AG09309 (cell line): ENCODE measurements at places on chromosomes 12 and 14.
A peak's percentile ranks its signal among the peaks of the same experiment; 100 is the strongest.

- DNase-seq, result no peak
Observed at GRCh38 chr12:106248846-106249371, 1.1 kb upstream of the CKAP4 start.

DNA sequence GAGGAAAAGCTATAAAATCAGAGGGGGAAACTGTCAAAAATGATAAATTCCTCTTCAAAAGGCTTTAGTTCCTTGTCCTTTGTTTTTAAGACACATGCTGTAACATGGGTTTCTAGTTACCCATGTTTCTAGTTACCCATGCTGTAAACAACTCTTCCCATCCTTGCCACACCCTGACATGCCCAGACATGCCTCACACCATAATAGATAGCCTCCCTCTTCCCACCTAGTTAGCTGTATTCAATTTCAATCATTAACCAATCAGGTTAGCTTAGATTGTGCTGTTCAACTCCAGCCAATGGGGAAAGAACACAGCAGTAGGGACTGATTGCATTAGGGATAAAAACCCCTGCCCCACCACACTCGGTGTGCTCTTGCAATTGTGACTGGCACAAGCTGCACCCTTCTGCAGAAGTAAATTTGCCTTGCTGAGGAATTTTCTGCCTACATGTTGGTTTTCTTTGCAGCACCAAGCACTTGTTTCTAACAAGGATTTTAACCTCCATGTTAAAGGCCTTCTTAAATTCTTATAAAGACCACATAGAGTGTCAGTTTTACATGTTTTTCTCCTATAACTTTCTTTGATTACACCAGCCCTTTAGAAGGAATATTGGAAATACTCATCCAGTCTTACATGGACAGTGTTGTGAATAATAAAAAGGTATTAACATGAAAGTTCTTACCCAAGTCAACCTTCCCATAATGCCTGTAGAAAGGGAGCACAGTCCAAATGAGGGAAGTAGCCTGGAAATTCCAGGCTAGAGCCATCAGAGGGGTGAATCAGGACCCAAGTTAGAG is 32.5 kb upstream of the LALBA start:
- no peak for DNase-seq

- no peak for DNase-seq
Observed at GRCh38 chr12:62516927-62517326, 50.3 kb downstream of the MON2 start.

- no peak for DNase-seq
Observed at GRCh38 chr14:34461334-34462131, 507 bp downstream of the SPTSSA start.

DNA sequence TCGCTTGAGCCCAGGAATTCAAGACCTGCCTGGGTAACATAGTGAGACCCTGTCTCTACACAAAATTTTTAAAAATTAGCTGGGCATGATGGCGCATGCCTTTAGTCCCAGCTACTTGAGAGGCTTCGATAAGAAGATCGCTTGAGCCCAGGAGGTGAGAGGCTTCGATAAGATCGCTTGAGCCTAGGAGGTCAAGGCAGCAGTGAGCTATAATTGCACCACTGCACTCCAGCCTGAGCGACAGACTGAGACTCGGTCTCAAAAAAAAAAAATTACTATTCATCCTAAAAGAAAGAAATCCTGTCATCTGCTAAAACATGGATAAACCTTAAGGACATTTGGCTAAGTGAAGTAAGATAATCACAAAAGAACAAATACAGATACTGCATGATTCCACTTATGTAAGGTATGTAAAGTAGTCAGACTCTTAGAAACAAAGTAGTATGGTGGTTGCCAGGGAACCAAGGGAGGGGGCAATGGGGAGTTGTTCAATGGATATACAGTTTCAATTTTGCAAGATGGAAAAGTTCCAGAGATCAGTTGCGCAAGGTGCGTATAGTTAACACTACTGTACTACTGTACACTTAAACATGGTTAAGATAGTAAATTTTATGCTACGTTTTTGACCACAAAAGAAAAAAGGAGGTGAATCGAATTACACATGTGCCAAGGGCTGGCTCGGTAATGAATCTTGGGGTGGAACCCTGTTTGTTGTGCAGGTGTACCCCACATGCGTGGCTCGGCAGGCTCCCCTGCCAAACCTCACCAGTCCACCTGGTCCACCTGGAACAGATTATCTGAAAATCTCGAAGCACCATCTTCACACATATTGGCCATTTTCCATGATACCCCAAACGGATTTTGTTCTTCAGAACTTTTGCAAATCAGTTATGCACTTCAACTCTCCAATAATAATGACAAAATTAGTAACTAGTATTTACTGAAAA is 18.3 kb upstream of the ATP2A2 start:
- no peak for DNase-seq

GRCh38 chr12:114266536-114266935 is 139.4 kb downstream of the TBX5 start:
- no peak for DNase-seq

- DNase-seq, result no peak
Observed at GRCh38 chr14:65070471-65070976, 31.8 kb downstream of the MAX start.

GRCh38 chr12:9390761-9391160 is 182.6 kb upstream of the PZP start:
- DNase-seq, result no peak

- no peak for DNase-seq
Observed at GRCh38 chr12:130714091-130714590, 2.0 kb downstream of the RIMBP2 start.

- no peak for DNase-seq
Observed at GRCh38 chr12:103334466-103334865, 161.3 kb downstream of the C12orf42 start.

- DNase-seq, result no peak
Observed at GRCh38 chr12:124682425-124683151, 115.2 kb upstream of the NCOR2 start.

DNA sequence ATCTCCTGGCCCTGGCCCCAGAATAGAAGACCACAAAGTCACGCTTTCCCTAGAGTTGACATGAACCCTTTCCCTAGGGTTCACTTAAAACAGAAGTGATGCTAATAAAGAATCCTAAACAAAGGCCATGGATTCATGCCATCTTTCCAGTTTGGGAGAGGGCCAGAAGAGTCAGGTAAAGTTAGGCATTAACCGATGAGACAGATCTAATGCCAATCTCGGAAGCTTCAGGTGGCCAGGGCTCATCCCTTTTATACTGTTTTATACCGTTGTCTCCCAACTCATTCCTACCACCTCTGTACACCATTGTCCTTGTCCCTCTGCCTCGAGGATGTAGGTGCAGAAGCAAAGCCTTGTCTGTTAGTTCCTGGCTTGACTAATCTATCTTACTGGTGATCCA is 22.8 kb upstream of the ACTR10 start:
- DNase-seq, result no peak

DNA sequence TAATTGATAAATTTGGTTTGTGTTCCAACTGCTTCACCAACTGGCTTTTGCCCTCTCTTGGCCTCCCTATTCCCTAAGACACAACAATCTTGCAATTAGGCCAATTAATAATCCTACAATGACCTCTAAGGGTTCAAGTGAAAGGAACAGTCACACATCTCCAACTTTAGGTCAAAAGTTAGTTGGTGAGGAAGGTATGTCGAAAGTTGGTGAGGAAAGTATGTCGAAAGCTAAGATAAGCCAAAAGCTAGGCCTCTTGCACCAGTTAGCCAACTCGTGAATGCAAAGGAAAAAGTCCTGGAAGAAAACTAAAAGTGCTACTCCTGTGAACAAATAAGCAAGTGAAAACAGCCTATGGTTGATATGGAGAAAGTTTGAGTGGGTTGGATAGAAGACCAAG is 32.6 kb downstream of the EGLN3 start:
- DNase-seq, result no peak

- DNase-seq, result no peak
Observed at GRCh38 chr14:55333711-55334485, 62.7 kb downstream of the FBXO34 start.

DNA sequence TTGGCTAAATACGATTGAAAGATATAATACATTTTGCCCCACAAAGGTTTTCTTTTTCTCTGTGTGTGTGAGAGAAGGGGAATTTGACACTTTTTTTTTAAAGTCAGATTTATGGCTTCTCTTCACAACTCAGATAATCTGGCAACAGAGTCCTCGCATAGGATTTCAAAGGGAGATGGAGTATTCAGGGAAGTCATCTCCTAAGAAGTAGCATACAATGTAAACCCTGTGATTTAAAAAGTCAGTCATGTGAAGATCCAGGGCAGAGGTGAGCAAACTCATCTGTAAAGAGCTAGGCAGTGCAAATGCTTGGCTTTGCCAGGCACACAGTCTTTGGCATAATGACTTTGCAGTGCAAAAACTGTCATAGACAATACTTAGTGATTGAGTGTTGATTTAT is 1526.3 kb downstream of the AACS start:
- no peak for DNase-seq

DNA sequence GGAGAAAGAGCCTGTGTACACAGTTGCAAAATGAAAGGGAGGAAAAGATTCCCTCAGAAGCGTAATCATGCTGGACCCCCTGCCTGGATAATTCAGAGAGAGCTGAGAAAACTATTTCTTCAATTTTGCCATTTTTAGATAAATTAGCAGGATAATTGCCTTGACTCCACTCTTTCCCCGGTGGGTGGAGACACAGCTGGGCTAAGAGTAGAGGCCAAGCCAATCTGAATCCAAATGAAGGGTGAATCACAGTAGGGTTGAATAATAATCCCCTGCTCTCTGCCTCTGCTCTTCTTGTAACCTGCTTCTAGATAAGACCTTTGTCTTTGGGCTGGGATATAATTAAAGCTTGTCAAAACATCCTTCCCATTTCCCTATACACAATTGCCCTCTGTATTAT is 150.1 kb downstream of the CAPZA3 start:
- no peak for DNase-seq

DNA sequence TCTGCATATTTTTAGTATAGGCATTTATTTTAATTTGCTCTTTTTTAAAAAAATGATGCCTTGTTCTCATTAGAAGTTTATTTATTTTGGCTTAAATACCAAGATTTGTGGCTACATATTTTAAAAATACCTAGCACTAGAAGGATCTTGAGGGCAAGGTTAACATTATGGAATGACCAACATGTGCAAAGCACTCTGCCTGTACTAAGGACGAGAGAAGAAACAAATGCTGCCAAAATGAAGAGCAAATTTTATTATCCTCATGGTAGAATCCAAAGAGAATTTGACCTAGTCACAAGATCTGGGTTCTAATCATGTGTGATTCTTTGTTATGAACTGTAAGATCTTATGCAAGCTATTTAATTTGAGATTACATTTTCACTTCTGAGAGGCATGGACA is 2.8 kb downstream of the CAND1 start:
- DNase-seq, result no peak

DNA sequence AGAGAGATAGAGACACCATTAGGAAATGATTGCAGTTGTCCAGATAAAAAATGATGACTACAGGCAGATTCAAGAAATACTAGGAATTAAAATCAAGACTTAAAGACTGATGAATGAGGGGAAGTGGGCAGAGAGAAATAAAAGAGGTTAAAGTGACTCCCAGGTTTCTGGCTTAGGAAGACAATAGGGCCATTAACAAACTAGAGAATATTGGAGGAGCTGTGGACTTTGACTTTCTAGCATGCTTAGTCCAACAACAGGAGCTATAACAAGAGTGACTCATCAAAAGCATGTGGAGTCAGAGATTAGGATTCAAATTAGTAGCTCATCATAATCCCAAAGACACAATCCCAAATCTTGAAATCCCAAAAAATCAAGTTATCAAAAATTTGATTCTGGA is 101.5 kb downstream of the BMP4 start:
- no peak for DNase-seq

GRCh38 chr14:34436118-34436905 is 25.7 kb downstream of the SPTSSA start:
- DNase-seq, result peak; percentile 45
